ENCODE measurements at places on chromosomes 13 and 19.

GRCh38 chr13:88675347-88675996, 1004.3 kb downstream of the SLITRK5 start:
- DNase-seq = no peak

- peak; percentile 43 for DNase-seq
Measured at GRCh38 chr13:51557875-51558612, 26.2 kb upstream of the WDFY2 start.

DNA sequence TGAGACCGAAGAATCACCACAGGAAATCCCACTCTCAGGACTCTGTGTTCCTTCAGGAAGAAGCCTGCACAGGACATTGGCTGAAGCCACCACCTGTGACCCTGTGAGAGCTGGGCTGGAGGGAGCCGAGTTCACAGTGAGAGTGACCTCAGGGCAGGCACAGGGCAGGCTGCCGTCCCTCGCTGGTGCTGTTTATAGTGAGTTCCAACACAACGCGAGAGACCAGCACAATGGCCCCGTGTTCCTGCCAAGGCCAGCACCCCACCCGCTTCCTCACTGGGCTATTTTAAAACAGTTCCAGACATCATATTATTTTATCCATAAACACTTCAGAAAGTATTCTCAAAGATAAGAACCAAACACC, 18.4 kb upstream of the GAS6 start:
- DNase-seq = no peak

- DNase-seq = peak; percentile 20
Measured at GRCh38 chr13:32734511-32734910, 148.3 kb downstream of the PDS5B start.

GRCh38 chr19:23365222-23365621, 30.0 kb downstream of the ZNF91 start:
- DNase-seq = no peak

DNA sequence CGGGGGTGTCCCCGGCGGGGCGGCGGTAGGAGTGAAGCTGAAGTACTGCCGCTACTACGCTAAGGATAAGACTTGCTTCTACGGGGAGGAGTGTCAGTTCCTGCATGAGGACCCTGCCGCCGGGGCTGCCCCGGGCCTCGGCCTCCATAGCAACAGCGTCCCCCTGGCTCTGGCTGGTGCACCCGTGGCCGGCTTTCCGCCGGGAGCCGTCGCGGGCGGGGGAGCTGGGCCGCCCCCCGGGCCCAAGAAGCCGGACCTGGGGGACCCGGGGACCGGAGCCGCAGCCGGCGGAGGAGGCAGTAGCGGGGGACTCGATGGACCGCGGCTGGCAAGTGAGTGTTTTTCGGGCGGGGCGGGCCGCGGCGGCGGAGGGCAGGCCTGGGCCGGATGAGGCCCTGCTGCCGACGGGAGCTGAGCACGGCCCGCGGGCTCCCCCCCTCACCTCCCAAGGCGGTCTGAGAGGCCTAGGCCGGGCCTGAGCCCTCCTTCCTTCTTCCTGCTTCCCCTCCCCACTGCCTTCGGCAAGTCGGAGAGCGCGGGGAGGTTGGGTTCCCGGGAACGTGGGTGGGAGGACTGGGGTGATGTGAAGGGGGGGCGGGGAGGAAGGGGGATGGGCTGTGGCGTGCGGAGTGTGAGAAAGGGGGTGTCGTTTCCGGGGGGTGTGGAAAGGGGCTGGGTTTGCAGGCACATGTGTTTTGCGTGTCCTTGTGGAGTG, 568 bp downstream of the PAN3 start:
- peak; percentile 85 for DNase-seq

GRCh38 chr13:75986818-75987217, 350.7 kb downstream of the LMO7 start:
- no peak for DNase-seq

GRCh38 chr13:23609874-23610576, 39.8 kb downstream of the TNFRSF19 start:
- no peak for DNase-seq

GRCh38 chr13:110338441-110339101, 31.5 kb downstream of the COL4A2 start:
- no peak for DNase-seq

GRCh38 chr13:112868308-112868707, 100.7 kb upstream of the MCF2L start:
- no peak for DNase-seq

DNA sequence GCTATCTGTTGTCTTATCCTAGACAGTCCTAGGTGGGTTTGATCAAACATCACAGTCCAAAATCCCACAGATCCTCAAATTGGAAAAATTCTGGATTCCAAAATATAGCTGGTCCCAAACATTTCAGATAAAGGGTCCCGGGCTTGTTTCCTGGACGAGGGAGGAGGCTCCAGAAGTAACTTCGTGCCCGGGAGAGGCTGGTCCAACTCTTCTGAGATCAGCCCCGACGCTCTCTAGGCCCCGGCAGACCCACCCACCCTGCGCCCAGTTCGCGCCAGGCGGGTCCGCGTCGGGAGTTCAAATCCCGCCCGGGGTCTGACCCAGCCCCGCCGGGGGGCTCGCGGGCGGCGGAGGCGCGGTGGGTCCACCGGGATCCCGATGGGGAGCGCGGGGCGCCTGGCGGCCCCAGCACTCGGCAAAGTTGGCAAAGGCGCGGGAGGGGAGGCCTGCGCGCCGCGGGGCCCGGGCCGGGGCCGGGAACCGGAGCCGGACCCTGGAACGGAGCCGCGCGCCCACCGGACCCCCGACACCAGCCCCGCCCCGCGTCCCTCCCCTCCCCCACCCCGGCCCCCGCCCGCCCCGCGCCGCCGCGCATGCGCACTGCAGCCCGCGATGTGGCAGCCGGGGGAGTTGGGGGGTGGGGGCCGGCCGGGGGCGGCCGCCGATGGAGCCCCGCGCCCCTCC, 513 bp downstream of the MIER2 start:
- DNase-seq = no peak

DNA sequence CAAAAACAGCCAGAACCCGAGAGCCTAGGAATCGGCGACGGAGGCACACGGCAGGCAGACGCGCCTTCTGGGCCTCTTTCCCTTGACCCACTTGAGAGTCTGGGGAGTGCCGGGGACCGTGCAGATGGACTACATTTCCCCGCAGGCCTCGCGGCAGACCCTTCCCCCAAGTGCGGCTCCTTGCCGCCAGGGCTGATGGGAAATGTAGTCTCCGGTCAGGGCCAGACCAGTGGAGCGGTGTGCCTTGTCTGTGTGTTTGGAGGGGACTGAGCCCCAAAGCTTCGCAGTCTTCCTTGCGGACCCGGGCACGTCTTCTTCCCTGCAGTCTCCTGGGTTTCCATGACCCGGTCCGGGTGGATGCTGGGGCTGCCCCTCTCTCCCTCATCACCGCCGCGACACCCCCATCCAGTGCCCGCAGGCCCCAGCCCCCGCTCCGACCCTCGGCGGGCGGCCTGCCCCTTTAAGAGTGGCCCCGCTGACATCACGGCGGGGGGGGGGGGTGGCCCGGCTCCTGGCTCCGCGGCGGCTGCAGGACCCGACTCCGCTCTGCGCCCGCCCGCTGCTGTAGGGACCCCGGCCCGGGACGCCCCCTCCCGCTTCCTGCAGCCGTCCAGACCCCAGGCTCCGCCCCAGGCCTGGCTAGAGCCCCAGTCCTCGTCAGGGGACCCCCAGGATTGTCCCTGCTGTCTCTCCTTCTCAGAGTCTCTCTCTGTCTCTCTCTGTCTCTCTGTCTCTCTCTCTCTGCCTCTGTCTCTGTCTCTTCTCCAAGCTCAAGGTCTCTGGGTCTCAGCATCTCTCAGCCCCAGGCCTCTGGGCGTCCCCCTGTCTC, 758 bp upstream of the CACNG7 start:
- DNase-seq = peak; percentile 13

GRCh38 chr13:65855242-65855805, 1374.8 kb downstream of the PCDH9 start:
- no peak for DNase-seq

DNA sequence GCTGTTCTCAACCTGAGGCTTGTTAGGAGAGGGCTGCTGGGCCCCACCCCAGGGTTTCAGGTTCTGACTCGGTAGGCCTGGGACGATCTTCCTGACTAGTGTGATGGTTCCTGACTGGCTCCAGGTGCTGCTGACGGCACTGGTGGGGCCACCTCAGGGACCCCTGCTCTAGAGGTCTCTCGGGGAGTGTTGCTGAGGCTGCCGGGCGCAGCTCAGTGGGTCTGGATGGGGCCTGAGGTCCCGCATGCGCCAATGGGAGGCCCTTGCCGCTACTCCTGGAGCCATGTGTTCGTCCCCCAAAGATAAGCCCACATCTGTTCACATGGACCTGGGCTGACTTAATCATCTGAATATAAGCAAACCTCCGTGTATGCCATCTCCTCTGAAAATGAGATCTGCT, 133.0 kb downstream of the ATP11A start:
- no peak for DNase-seq

DNA sequence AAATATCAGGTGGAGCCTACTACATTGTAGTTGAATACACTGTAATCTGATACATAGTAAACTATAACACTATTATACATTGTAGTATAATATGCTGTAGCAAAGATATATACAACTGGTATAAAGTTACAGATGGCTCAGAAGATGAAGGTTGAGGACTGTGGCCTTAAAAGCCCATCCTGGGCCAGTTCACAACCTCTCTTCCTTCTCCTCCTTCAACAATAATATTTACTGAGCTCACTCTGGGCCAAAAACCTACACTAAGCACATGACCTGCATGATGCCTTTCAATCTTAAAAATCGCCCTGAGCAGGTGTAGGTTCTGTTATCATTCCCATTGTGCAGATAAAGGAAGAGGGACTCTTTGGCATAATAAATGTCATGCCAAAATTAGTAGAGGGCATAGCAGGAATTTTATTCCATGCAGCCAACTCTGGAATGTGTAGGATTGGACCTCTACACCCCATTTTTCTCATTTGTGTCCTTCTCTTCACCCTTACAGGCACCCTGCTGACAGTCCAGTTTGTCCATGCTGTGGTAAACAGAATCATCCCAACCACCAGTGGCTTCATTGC, 14.6 kb upstream of the SIN3B start:
- no peak for DNase-seq

GRCh38 chr13:72403396-72404010, 323.9 kb downstream of the MZT1 start:
- DNase-seq = no peak

GRCh38 chr13:80858131-80858530, 517.2 kb upstream of the SPRY2 start:
- DNase-seq = no peak

DNA sequence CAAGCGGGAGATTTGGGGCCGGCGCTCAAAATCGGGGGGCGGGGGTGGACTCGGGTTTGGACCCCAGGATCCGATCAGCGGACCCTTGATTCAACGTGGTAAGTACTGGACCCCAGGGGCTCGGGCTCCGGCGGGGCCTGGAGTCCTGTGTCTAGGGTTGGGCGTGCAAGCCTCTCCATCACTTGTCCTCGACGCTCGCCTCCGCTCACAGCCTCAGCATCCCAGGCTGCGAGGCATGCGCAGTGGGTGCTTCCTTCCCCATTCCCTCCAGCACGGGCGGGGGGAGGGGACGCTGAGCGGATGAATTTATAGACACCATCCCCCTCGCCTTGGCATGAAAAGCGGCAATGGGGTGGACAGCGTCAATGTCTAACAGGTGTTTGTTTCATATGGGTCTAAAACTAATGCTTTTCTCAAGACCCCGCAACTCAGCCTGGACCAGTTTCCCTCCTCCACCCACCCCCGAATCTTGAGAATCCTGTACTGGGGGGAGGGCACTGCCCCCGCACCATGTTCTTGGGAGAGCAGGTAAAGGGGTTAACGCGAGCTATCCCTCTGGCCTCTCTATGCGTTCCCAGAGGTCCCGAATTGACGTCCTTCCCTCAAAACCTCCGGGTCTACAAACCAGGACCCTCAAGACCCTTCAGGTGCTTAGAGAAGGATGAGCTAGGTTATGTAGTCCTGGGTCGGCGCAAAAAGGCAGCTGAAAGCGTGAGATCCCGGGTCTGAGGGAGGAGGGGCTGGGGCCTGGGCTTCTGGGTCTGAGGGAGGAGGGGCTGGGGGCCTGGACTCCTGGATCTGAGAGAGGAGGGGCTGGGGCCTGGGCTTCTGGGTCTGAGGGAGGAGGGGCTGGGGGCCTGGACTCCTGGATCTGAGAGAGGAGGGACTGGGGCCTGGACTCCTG, 579 bp downstream of the CPT1C start:
- no peak for DNase-seq

- DNase-seq = no peak
Measured at GRCh38 chr19:52336791-52337381, 843 bp downstream of the ZNF610 start.

GRCh38 chr13:101942038-101942437, 459.8 kb downstream of the FGF14 start:
- no peak for DNase-seq

DNA sequence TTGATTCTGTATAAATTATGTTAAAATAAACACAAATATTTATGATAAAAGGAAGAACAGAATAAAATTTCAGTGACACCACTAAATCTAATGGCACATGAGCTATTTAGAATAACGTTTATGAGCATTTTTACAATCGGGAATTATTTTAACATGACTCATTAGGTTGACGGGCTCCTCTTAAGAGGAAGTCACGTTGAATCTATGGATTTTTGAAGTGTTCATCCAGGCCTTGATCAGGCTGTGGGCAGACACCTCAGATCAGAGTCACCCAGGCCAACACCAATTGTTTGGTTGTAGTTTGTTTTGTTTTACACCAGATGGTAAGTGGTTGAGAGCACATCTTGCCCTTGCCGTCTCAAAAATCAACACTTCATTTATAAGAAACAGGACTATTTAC, 257.8 kb downstream of the FOXO1 start:
- no peak for DNase-seq

DNA sequence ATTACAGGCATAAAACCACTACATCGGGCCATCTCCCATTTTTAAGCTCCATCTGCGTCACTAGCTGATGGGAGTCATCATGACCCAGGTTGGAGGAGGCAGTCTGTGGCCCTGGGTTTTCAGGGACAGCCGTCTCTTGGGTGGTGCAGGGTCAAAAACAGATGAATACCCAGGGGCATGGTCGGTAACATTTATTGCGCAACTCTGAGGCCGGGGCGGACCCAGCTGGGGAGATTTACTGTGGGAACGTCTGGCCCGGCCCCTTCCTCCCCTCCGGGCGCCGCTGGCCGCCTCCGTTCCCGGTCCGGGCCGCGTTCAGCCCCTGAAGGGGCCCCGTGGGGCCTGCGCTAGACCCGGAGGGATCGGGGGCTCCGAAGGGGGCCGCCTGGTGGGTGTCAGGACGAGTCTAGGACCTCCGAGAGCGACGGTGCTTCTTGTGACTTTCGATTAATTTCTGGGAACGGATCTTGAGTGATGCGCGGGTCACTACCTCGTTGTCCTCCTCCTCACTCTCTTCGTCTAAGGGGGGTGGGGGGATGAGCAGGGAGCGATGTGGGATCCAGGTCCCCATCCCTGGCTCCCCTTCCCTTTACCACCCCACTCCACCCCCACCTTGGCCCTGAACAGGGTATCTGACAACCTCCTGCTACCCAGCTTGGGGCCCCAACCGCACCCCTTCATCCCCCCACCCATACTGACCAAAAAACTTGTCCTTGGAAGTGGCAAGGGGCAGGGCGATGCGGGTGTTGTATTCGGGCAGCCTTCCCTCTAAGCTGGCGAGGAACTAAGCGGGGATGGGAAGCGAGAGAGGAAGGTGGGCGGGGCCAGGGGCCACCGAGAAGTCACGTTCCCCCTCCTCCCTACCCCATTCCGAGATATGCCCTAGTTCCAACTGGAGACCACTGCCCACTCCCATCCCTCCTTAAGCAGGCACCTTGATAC, 1.6 kb upstream of the RGL3 start:
- no peak for DNase-seq

Measured in AG04450 (cell line).